Germinal center (tissue), 1 donor: ENCODE measurements at places on chromosomes 3 and 15.

DNA sequence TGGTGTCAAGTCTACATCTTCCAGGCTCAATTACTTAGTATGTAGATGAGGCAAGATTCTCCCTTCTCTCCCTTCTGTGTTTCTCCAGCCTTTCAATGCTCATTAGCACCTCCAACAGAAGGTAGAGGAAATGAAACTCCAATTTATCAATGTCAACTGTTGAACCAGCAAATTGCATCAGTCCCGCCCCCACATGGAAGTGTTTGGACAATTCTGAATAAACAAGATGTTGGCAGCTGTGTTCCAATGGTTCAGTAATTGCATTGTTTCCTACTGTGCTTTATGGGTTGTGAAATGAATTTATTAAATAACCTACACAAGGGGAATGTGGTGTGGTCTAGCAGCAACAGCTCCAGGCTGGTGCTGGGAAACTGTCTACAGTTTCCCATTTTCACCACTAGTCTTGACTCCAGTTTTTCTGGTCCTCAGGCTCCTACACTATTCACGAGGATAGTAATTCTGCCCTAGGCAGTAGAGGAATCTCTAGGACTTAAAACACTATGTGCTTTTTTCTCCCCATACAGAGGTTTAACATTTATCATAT, 91.9 kb downstream of the MB21D2 start:
- peak; percentile 4 for DNase-seq

DNA sequence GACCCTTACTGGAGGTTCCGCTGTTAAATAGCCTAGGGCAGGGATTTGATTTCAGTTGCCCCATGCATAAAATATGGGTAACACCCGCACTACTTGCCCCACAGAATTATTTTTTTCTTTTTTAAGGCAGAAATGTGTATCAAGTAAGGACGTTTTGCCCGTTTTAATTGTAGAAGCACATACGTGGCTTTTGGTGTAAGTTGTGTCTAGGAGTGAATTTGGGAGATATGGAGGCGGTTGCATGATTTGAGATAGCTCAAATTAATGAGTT, 636 bp upstream of the LRRC58 start:
- no peak for DNase-seq

DNA sequence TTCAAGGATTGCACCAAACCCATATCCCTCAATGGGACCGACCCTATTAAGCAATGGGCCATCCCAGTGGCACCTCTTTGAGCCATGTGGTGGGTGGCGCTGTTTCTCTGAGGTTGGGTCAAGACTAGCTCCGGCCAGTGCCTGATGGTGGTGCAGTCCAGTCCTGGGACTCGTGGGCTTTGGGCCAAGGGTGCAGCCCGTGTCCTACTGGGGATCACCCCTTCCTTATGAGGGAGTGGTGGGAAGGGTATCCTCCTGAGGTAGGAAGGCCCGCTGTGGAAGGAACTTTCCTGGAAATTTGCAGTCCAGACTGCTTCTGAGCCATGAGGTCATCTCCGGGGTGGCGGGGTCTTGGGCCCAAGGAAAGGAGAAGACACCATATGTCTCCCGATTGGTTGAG, 231.6 kb downstream of the SNRPN start:
- DNase-seq: no peak

GRCh38 chr3:143428294-143428693, 308.7 kb downstream of the CHST2 start:
- no peak for DNase-seq

GRCh38 chr15:91021516-91022074, 799 bp downstream of the VPS33B start:
- no peak for DNase-seq

- no peak for DNase-seq
These were observed 531.9 kb downstream of the AGBL1 start for GRCh38 chr15:86611417-86612040.

DNA sequence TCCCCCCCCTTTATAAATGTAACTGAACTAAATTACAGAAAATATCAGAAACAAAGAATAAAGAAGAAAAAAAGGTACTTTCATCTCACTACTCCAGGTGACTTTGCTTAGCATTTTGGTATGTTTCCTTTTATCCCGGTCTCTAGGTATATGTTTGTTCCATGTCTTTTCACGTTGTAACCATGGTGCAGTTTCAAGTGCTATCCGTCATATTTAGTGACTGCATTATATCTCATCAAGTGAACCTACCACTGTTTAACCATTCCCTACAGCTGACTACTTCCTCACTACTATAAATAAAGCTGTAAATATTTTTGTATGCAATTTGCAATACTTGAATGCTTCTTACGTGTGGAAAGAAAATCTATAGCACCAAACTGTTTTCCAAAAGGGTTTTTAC, 2.2 kb downstream of the BTBD1 start:
- DNase-seq: peak; percentile 14

DNA sequence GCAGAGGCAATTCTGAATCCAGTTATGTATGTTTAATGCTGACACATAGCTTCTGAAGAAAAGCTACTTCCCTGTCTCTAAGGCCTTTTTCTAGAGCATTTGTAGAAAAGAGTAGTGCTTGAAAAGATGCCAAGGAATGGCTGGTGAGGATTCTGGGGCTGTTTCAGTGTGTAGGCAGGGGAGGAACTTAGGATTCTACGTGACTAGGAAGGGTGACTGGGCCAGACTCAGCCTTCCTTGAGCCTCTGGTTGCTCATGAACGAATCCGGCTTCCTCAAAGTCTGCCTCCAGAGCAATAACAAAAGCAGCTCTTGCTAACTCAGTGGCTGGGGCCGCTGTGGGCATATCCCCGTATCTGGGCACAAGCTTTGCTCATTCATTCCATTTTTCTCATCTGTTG, 104.8 kb upstream of the WNT5A start:
- no peak for DNase-seq

DNA sequence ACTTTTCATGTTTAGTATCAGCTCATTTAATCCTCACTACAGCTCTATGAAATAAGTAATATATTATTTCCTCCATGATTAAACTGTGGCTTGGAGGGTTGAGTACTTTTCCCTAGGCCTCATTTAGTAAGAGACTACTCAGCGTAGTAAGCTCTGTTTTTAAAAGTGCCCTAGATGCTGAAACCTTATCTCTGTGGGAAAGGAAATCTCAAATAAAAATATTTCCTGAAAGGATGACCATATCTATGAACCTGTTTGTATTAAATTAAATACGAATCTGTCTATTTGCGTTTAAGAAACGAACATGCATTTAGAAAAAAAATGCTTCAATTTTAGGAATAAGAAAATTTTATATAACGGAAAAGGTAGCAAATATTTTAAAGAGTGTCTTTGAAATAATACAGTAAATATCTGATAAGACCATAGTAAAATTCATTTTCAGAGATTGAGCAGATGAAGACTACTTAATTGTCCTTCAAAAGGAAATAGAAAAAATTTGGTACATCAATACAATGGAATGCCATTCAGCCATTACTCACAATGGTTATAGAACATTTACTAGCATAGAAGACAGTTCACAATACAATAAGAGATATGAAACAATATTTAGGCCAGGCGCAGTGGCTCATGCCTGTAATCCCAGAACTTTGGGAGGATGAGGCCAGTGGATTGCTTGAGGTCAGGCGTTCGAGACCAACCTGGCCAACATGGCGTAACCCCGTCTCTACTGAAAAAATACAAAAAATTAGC, 56.2 kb downstream of the ATG7 start:
- DNase-seq: no peak

GRCh38 chr3:37993820-37994638, 3.4 kb downstream of the VILL start:
- DNase-seq: peak; percentile 64

DNA sequence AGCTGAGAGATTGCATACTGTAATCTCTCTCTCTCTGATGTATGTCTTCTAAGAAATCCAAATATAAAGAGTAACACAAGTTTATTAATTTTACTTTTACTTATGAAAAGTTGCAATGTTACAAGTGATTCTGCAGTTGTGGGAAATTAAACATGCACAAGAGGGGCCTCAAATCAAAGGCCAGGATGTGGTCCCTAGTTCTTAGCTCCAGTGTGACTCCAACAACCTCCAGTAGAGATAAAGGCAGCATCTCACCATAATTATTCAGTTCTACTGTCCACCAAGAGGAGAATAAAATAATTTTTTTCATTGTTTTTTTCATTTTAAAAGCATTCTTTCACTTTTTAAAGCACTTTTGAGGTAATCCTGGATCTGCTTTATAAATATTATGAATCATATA, 223.3 kb downstream of the RAP2B start:
- DNase-seq: no peak

DNA sequence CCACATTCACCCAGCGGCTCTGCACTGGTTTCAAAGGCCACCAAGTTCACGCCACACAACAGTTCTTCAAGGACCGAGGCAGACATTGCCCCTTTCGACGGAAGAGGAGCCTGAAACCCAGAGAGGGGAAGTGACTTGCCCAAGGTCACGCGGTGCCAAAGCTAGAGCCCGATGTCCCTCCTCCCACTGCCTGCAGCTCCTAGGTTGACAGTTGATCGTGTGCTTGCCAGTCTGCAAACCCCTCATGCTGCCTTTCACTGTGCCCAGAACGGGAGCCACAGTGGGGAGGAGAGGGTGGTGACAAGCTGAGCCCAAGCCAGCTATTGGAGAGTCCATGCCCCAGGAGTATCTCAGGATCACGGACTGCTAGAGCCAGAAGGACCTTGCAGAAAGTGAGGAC, 230.9 kb downstream of the XXYLT1 start:
- DNase-seq: peak; percentile 52

GRCh38 chr3:149494022-149494758, 19.7 kb downstream of the TM4SF4 start:
- peak; percentile 42 for DNase-seq

DNA sequence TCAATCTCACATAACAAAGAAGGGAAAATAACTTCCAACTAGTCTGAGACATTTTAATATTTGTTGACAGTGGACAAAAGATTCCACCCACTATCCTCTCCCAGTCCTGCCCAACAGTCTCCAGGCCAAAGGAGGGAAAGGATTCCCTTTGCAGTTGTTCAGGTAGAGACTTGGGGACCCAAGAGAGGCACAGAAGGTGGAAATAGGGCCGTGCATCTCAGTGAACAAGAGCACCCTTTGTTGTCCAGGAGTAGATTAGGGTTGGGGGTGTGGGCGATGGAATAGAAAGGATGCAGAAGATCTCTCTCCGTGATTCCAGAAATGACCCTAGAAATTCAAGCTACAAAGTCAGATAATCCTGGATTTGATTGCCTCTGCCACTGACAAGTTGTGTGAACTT, 44.8 kb upstream of the TRA2B start:
- DNase-seq: no peak

DNA sequence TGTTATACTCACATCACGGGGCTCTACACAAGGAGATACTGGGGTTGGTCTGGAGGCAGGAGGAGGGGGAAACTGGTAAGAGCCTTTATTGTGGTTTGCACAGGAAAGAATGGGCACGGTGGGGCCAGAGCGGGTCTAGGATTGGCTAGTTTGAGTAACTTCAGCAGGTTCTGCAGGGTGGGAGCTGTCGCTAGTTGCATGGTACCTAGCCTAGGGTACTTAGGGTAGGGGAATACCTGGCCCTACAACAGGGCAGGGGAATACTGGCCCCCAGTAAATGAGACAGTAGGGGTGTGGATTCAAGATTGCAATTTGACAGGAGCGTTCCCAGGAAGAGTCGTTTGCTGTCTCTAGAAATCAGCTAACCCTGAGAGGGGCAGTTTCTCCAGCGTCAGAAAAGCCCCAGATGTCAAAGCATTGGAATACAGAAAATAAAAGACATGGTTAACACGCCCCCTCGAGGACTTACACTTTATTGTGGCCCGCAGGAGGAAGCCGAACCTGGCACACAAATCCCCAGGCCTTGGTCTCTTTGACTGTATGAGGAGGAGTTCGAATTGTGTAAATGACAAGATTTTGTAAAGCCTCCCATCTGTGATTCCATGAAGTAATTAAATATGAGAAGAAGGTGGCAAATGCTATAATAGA, 32.0 kb downstream of the ST8SIA2 start:
- DNase-seq: no peak

DNA sequence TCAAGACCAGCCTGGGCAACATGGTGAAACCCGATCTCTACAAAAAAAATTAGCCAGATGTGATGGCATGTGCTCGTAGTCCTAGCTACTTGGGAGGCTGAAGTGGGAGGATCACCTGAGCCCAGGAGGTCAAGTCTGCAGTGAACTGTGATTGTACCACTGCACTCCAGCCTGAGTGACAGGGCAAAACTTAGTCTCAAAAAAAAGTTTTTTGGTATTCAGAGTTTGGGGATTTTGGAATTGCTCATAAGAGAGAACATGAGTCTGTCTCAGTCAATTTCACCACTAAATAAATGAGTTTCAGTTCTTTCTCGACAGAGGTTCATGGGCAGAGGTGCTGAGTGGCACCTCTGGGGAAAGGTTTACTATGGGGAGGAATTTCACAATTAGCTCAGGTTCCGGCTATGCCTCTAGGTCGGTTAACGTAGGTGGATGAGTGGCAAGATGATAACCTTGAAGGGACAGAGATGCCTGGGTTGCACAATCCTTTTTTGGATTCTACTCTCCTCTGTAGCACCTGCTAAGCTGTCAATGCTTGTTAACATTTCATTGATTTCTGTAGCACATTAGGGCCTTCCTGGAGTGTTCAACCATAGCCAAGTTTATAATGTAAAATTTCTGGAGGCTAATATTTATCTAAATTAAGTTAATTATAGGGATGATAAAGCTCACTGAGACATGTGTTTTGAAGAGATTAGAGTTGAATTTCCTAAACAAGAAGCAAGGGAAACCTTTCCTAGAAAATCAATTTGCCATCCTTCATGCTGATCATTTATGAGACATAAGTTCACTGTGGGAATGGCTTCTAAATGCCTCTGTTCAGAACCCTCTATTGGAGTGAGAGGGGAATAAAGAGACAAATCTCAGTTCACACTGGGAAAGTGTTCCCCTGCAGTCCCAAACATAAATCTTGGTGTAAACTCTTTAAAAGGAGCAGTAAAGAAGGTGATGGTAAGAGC, 37.4 kb upstream of the DCP1A start:
- DNase-seq: no peak

DNA sequence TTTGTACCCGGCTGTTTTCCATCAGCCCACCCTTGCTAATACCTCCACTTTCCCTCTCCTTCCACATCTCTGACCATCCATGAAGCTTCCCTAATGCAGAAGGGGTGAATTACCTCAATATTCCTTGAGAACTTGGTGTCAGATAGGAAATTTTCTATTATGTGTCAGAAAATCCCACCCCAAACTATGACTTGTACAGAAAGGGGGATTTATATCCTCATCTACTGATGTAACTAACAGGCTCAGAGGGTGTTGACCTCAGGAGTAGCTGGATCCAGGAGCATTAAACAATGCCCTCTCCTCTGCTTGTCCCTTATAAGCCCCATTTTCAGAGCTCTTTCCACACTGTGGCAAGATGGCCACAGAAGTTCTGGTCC, 242.8 kb upstream of the TLE3 start:
- no peak for DNase-seq

DNA sequence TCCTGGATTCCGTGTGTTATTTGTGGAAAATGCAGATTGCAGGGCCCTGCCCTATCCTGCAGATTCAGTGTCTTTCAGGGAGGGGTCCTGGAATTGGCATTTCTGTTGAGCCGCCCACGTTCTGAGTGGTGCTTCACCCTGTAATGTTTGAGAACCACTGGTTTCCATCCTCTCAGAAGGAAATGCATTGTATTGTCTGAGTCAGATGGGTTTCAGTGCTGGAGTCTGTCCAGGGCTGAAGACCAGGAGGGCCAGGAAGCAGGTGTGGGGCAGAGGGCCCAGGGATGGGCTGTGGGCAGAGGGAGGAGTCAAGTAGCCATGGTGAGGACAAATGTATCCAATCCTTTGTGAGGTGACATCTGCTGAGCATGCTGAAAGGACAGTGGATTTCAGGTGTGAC, 123.8 kb downstream of the SV2B start:
- DNase-seq: no peak
